ENCODE measurements at places on chromosomes 12 and 14.

- no peak for DNase-seq
Observed at GRCh38 chr12:38431921-38432320, 115.3 kb downstream of the ALG10B start.

- no peak for DNase-seq
Observed at GRCh38 chr14:71534506-71534905, 397.7 kb upstream of the RGS6 start.

DNA sequence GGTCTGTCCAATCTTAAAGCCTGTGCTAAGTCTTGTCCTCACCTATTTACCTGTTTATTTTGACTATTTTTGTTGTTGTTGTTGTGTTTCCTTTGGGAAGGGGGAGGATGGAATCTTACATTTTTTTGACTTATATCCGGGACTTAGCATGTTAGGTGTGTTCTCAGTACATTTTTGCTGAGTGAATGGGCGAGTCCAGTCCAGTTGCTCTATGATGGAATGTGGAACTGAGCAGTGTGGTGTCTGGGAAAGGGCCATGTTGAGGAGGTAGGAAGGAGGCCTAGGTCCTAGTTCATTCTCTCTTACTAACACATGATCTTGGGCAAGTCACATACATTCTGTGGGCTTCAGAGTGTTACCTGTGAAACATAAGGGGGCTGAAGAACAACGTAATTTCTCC is 80.9 kb upstream of the SLC38A2 start:
- no peak for DNase-seq

- DNase-seq, result no peak
Observed at GRCh38 chr12:128861226-128862016, 8.1 kb downstream of the GLT1D1 start.

DNA sequence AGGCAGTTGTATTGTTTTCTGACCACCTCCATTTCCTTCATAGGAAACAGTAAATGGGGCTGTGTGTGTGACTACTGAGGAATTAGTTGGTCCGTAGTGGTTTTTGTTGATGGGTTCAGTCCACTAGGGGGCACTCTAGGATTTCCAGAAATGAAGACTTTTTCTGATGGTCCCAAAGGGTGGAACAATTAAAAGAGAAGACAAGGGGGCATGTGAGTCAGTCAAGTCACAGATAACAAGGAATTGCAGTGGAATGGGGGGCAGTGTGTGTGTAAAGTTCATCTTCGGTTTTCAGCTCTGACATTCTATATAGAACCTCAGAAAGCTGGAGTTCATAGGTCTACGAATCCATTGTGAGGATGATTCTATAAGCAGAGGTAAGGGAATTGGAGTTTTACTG is 186.6 kb upstream of the OR4E1 start:
- no peak for DNase-seq

- no peak for DNase-seq
Observed at GRCh38 chr12:104551-105081, 38.0 kb downstream of the IQSEC3 start.

DNA sequence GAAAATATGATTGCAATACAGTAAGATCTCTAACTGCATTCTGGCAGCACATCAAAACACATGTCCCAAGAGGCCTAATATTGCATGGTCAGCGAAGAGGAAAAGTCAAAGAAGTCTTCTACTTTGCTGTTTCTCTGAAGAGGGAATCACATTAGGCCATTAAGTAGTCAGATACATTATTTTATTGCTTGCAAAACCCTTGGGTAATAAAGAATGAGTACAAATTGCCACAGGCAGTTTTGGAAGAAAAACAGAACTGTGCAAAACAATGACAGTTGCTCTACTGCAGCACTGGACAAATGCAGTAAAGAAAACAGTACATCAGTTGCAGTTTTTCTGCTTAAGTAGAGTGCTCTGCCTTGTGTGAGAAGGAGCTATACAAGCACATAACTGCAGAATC is 211.9 kb downstream of the MED13L start:
- no peak for DNase-seq

DNA sequence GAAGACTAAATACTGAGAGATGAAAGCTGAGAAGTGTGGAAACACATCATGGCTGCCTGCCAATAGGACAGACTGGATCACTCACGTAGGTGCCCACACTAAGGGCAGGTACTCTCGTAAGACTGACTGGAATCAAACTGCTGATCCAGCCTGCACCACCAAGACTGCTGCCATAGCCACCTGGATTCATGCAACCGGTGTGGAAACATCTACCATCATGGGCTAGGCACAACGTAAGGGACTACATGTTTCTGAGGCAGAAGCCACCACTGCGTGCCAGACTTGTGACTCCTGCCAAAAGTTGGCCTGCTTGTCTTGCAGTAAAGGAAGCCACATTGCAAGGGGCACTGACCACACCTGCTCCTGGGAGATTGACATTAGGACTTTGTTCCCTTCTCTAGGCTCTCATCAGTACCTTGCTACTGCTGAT is 3.8 kb downstream of the POMT2 start:
- no peak for DNase-seq

DNA sequence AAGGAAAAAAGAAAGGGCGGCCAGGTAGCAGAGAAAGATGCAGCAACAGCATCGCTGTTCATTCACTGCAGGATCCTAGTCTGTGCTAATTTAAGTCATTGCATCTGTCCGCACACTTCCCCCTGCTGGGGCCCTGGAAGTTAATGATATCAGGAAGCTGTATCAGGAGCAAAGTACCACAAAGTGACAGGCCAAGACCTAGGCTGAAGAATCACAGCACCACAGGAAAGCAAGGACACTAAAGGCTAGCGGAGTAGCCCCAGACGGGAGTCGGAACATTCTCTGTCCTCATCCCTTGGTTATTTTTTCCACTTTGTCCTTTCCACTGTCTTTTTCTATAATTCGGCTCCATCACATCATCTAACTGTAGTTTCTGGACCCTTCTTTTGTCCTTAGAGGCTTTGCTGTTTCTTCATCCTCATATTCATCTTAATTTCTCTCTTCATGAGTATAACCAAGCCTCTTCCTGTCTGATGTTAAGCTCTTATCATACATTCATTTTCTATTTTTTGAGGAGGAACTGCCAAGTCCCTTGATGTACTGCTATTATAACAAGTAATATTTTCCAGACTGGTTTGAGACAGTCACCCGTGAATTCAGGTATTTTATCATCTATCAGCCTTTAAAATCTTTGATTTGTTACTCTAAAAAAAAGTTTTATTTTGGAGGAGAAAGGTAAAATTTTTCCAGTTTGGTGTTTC is 28.3 kb downstream of the DUSP16 start:
- DNase-seq, result no peak

DNA sequence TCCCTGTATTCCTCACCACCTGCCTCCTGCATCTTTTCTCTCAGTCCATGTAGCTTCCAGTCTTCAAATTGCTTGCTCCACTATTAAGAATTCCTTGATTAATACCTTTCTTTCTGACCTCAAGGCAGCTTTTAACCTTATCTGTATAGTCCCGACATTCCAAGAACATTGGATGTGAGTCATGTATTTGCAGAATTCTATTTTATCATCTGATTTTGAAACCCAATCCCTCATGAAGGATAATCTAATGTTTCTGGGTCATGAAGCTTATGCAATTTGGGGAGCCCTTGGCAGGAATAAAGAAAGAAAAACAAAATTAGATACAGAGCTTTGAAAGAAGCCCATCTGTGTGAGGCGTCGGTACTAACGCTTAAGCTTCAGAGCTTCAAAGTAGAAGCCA is 63.4 kb upstream of the CCND2 start:
- no peak for DNase-seq

- no peak for DNase-seq
Observed at GRCh38 chr14:41634286-41634685, 27.6 kb downstream of the LRFN5 start.

DNA sequence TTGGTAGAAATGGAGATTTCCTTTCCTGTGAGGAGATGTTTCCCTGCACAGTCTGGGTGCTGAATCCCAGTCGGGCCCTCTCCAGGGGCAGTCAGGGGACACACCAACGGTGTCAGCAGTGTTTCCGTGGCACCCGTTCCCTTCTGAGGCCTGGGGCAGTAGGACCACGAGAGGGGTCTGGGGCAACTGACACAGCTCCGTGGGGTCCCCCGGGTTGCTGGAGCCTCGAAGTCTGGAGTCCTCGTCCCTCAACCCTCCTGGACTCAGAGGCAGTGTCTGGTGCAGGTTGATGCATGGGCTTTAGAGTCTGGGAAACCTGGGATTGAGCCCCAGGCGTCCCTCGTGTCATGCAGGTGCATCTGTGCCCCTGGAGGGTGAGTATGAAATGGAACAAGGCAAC is 327.3 kb downstream of the ADGRD1 start:
- no peak for DNase-seq

- no peak for DNase-seq
Observed at GRCh38 chr12:56877195-56878009, 56.8 kb downstream of the SDR9C7 start.

GRCh38 chr12:67630373-67631088 is 18.0 kb upstream of the DYRK2 start:
- no peak for DNase-seq

DNA sequence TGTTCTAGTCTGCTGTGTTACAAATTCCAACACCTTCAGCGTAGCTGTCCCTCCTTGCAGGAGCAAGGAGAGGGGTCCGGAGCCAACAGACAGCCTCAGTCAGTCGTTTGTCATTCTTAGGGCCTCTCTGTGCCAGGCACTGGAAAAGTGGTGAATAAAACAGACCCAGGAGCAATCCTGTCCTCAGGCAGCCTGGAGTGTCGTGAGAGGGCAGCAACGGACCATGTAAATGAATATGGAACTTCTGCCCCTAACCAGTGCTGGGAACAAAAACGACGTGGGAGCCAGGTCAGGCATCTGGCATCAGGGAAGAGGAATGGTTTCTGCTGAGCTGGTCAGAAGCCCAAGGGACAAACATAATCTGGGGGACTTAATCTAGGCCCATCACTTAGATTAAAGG is 64.8 kb upstream of the PSMC1 start:
- DNase-seq, result no peak

DNA sequence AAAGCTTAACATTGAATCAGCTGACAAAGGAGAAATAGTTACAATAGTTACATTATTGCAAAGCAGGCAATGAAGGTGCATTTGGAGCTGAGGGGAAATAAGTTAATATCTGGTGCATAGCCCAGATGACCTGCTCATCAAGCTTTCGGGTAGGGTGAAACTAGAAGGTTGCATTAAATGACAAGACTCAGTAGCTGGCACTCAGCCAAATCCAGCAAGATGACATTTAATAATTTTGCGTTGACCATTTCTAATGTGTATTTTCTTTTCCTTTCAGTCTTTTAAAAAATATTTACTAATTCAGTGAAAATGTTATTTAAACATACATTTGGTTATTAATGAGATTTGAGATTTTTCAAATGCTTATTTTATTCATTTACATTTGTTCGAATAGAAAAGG is 188.6 kb downstream of the SLC5A8 start:
- DNase-seq, result no peak

- no peak for DNase-seq
Observed at GRCh38 chr12:69007855-69008351, 74.9 kb upstream of the CPM start.

- no peak for DNase-seq
Observed at GRCh38 chr12:19003141-19003540, 126.4 kb upstream of the PLEKHA5 start.

DNA sequence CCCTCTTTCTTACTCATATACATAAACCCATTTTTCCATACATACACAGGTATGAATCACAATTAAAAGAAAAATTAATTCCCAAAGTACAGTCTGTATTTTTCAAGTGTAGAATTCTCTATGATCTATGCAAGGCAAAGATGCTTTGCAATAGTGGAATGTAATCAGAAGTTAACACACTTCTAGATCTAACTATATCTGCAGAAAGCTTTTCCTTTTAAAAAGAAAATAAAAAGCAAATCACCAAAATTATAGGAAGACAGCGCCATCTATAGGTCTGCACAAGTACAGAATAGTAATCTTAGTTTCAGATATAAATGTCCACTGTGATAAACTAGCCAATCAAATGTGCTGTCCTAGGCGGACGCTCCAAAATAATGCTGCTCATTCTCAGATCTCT is 22.0 kb downstream of the SLC25A21 start:
- no peak for DNase-seq

DNA sequence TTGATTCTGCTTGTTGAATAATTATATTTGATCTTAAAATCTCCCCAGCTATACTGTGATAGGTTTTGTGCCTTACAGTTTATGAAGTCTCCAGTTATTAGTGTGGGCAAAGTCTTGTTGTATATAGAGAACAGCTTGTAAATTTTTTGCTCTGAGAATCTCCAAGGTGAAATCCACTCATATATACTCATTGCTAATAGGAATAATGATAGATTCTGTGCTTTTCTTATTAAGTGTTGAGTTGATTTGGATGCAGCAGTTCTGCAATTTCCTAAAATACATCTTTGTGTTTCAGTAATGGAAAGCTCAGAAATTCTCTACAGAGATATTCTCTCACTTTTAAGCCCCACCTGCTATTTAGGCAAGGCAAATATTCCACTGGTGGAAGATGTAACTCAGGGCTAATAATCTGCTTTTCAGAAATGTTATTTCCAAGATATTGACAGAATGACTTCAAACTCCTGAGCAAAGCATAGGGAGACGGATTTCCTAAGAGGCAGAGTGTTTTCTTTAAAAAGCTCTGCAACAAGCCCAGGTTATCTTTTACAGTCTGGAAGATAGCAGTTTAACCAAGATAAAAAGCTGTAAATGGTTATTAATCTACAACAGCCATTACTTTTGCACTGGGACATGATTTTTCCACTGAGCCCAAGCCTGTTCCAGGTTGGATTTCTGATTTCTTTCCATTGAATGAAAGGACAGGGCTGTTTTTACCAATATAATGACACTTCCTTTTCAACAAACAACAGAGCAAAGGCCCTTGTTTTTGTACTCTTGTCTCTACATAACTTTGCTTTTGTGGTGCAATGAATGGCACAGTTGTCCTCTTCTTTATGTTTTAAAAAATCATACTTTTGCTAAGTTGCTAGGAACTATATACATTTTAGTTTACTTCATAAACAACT is 239.9 kb upstream of the ATP2B1 start:
- DNase-seq, result no peak

DNA sequence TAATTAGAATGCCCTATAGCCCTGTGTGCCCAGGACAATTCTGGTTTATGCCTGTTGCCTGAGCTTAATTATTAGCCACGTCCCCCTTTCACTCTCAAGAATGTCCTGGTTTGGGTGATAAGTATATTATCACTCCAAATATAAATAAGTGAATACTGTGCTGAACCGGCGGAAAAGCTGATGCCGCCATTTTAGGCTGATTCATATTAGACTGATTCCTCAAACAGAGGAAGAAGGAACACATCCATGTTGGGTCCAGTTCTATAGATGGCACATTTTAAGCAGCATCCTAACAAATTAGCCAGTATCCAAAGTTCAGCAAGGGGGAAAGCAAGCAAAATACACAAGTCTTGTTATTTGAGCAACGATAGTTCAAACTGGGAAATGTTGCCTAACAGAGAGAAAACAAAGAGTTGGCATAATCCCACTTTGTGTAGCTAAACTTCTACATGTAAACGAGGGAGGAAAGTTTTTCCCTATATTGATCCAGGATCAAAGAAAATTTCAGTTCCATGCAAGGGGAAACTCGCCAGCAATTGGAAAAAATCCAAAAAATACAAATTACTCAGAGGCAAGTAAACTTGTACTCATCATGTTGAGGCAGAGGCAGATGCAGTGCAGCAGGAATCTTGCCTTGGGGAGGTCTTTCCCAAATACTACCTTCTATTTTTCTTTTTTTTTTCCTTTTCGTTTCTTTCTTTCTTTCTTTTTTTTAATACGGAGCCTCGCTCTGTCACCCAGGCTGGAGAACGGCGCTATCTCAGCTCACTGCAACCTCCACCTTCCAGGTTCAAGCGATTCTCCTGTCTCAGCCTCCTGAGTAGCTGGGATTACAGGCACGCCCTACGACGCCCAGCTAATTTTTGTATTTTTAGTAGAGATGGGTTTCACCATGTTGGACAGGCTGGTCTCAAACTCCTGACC is 96.2 kb downstream of the ITPR2 start:
- no peak for DNase-seq

- no peak for DNase-seq
Observed at GRCh38 chr12:119676022-119676421, 8.1 kb downstream of the PRKAB1 start.

All from left forelimb (tissue), 1 donor.